ENCODE measurements at places on chromosomes 2 and 18.

GRCh38 chr2:159595410-159596046 is 20.8 kb downstream of the BAZ2B start:
- DNase-seq, result no peak

- DNase-seq, result no peak
These were observed 103.3 kb downstream of the CTAGE1 start for GRCh38 chr18:22314420-22314819.

DNA sequence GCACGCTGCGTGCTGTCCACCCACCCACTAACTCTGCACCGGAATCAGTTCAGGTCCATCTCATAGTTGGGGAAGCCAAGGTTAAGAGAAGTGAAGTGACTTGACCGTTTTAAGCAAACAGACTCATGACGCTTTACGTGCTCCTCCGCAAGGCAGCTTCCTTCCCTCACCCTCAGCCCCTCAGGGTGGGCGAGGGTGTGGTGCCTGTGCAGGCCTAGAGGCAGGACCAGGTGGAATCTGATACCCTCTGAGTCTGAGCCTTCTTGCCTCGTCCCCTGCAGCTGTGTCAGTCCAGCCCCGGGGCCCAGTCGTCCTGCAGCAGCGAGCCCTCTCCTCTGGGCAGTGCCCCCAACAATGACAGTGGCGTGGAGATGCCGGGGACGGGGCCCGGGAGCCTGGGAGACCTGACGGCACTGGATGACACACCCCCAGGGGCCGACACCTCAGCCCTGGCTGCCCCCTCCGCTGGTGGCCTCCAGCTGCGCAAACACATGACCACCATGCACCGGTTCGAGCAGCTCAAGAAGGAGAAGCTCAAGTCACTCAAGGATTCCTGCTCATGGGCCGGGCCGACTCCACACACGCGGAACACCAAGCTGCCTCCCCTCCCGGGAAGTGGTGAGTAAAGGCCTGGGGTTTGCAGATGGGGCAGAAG is 250.5 kb downstream of the GLI2 start:
- DNase-seq, result no peak

GRCh38 chr18:37280701-37281393 is 284.8 kb downstream of the CELF4 start:
- DNase-seq, result no peak

GRCh38 chr2:148044322-148044721 is 23.4 kb downstream of the MBD5 start:
- DNase-seq, result no peak

DNA sequence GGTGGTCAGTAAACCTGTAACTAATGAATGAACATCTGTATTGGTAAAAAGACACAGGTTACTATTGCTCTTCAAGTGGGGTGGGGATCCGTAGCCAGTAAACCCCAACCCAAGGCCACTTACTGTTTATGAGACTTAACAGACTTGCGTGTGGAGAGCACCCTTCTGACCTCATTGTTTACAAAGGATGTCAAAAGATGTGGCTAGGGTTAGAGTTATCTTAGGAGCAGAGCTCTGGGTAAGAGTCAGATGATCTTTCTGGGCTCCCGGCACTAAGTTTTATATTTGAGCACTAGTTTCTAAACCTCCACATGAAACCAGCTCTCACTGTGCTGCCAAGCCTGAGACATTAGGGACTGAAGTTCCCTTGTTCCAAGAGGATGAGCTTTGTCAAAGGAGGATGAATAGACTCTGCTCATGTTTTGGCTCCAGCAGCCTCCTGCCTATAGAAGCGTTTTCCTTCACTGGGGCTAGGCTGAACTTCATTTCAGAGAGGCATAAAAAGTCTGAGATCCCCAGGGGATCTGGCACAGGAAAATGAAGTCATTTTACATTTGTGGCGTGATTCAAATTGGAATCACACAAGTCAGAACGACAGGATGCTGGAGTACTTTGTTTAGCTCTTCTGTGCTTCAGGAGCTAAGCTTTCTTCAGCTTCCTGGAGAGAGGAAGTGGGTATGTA is 403.1 kb upstream of the TRIB2 start:
- no peak for DNase-seq

DNA sequence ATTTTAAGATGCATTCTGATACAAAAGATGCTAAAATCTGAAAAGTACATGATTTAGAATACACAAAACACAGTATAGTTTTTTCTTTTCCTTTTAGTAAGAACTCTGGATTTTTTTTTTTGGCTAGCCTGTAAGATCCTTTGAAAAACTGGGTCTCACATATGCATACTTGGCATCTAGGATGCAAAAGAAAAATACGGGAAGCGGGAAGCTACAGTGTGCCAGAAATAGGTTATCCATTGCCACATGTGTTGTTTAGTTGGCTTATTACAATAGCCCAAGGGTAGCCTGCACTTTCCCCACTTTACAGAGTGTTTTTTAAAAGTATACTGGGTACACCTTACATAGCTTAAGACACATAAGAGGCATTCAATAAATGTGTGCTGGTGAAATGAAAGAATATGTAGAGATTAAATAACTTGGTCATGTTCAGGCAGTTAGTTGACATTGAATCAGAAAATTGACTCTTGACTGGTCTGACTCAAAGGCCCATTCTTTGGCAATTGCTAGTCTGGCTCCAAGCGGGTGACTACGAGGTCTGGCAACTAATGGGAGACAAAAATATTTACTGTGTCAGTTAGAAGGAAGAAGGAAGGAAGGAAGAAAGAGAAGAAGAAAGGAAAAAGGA is 286.8 kb upstream of the TRIB2 start:
- DNase-seq, result no peak

GRCh38 chr2:16664809-16665747 is 556 bp downstream of the CYRIA start:
- DNase-seq, result no peak

GRCh38 chr2:66897181-66897580 is 462.3 kb downstream of the MEIS1 start:
- DNase-seq, result no peak

DNA sequence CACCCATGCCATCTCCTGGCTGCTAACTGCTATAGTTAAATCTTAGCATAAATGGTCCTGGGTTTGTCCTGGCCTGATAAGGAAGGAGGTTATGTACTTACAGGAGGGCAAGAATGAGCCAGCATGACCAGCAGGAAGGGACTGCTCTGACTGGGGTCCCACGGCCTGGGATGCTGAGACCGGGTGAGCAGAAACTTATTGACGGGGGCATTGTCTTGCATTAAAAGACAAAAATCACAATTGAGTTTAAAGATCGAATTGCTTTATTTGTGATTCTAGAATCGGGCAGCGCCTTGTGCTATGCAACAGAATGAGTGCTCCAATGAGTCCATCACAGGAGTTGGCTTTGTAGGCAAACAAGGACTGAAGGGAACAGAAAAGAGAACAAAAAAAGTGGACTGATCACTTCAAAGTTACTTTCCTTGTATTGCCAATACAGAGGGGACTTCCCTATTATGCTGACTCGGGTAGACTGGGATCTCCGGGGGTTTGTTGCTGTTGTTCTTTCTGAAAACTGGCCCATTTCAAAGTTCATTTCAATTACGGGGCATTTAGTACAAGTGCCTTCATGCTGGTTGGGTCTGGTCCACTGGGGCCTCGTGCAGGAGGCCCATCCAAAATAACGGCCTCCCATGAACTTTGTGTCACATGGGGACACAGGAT is 87.1 kb upstream of the SLC66A3 start:
- DNase-seq, result no peak

- no peak for DNase-seq
These were observed 173.0 kb downstream of the NCK2 start for GRCh38 chr2:105917688-105918087.

DNA sequence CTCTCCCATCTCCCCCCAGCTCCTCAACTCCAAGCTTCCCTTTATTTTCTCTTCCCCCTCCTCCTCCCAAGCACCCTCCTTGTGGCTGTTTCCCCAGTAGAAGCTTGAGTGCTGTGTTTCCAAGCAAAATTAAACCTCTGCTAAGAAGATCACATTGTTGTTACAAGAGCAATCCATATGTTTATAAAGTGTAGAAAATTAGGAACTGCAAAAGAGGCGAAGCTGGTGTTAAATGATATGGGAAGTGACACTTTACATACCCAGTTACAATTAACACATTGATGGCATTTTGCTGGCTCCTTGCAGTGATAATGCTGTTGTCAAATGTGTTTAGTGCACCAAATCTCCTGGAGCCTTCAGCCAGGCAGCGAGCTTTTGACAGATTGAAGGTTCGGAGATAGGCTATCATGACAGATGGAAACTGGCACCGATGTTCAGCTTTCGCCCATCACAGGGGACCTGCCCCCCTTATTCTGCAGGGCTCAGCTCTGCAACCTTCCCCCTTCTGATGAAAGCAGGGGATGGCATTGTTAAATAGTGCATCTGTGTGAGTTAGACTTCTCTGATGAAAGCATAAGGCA is 259.8 kb upstream of the ATP5MC3 start:
- no peak for DNase-seq

- no peak for DNase-seq
These were observed 553 bp downstream of the CNDP2 start for GRCh38 chr18:74496508-74497323.

DNA sequence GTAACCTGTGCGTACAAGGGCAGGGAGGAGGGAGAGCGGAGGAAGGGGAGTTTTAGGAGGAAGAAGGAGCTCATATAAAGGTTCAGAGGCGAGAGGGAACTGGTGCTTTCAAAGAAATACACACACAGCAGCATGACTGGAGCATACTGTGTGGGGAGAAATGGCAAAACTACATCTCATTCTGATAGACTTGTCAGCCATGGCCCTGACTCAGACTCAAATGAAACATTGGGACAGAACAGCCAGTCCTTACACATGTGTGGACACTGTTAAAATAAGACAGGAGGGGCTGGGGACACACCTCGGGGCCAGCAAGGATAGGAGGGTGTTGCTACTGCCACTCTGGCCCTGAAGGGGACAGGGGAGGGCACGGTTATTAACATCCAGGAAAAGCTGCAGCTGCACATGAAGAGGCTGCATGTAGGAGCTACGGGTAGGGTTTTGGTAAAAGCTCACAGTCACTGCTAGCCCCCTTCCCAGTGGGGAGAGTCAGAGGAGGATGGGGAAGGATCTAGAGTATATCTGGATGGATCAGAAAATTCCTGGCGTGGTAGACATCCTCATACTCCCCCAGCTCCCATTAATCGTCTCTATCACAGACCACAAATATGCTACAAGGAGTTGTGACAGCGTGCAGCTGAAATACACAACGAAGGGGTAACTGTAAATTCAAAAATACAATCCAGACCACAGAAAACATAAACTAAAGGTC is 110.5 kb downstream of the GATA6 start:
- no peak for DNase-seq

- no peak for DNase-seq
These were observed 34.5 kb downstream of the KCNG3 start for GRCh38 chr2:42459296-42459695.

GRCh38 chr18:39602131-39602530 is 2036.5 kb upstream of the CELF4 start:
- no peak for DNase-seq

- DNase-seq, result no peak
These were observed 246.5 kb upstream of the SPRED2 start for GRCh38 chr2:65678779-65679391.

- no peak for DNase-seq
These were observed 24.9 kb downstream of the CCBE1 start for GRCh38 chr18:59672235-59672711.

DNA sequence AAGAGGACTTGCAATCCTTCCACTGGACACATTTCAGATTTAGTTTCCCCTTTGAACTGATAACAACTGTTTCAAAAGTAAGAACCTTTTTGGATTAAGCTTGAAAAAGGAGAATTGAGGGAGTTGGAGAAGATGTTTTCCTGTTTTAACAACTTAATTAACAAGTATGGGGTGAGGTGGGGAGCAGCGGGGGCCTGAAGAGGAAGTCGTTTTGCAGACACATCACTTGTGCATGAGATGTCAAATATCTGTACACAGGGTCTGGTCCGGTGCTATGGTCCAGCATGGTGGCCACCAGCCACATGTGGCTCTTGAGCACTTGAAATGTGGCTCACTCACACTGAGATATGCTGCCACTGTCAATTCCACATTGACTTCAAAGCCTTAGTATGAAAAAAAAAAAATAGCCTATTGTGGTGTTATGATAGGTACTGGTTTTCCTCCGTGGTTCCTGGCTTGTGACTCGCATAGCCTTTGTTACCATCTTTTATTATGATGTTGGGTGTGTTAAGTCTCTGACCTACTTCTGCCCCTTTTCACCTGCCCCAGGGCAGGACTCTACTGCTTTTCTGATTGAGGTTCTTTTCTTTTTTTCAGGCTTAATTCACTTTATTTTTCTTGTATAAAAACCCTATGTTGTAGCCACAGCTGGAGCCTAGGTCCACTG is 205.5 kb downstream of the BCL2 start:
- DNase-seq, result no peak

DNA sequence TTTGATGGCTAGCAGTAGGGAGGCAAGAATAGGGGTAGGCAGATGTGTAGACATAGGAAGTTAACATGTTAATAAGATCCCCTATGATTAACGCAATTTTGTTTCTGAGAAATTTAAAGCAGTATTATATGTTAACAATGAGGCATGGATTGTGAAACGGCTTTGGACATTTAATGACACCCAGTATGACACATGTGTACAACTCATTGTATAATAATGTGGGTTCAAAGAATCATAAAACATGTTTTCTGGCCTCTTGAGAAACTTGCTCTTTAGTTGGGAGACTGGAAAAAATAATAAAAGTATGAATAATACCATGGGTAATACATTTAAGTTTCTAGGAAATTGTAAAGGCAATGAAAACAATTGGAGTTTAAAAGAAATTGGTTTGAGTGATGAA is 332.1 kb upstream of the CDH20 start:
- no peak for DNase-seq

- DNase-seq, result no peak
These were observed 1411.5 kb upstream of the ACVR2A start for GRCh38 chr2:146433116-146433875.

- DNase-seq, result no peak
These were observed 19.1 kb downstream of the HS1BP3 start for GRCh38 chr2:20631617-20632307.

Data from T-helper 2 cell (primary cell).